Renal cortex interstitium (tissue), 15 donors: ENCODE measurements at places on chromosomes 3 and 15. TPM values are rescaled to one million over a fixed set of nuclear protein-coding genes. Genes with fewer than 3 reads are reported as not detected.

- no peak for DNase-seq
Observed at GRCh38 chr15:31024979-31025378, 33.6 kb upstream of the MTMR10 start.

- no peak for DNase-seq
Observed at GRCh38 chr3:132735589-132735988, 13.4 kb upstream of the NPHP3 start.

DNA sequence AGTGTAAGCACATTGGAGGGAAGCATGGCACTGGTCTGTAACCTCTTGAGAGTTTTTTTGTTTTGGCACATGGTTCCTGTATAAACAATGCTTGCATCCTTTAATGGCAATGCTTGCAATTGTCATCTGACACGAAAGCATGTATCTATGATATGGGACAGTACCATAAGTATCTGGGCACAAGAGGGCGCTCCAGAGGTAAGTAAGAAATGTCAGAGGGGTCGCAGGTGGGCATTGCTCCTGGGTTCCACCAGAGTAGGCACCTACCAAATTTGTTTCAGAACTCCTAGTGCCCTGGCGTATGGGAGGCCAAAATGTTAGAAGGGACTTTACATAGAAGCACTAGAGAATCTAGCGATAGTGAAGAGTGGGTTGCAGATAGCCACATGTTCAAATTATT, 58.7 kb upstream of the BCHE start:
- no peak for DNase-seq

DNA sequence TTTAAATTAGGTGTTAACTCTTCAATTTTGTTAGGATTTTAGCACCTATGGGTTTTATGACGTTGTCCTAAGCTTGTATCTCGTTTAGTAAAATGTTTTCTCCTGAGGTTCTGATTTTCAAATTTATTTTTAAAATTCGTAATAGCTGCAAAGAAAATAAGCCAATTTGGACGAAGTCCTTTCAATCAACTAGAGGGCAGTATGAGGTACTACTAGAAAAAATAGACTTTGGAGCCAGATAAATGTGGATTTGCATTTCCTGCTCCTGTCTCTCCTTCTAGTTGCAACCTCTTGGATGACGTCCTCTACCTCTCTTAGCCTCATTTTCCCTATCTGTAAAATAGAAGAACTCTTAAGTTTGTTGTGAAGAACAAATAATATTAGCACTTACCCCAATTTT, 81.1 kb downstream of the SLTM start:
- no peak for DNase-seq

DNA sequence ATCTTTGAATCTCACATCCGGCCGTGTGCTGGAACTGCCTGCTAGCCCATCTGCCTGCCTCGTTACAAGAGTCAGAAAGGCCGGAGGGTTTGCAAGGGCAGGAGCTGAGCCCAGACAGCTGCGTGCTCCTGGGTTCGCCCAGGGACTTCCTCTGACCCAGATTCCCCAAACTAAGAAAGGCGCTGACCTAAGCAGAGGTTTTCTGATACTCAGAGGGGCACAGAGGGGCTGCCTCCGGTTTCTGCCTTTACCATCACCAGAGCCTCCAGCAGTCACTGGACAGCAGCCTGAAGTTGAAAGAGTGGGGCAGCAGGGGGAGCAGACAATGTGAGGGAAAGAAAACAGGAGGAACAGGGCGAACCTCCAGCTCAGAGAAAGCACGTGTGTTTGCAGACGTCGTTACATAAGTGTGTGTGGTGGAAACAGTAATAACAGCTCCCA, 33.4 kb upstream of the RAD18 start:
- no peak for DNase-seq

- DNase-seq, result no peak
Observed at GRCh38 chr15:60804986-60805949, 326.3 kb upstream of the ICE2 start.

Gene TLR9
- polyA plus RNA-seq, result 0.17 TPM

Gene CSK
- 53.4 TPM for polyA plus RNA-seq
